ENCODE measurements at places on chromosomes 7 and 10. TPM values are rescaled to one million over a fixed set of nuclear protein-coding genes. Genes with fewer than 3 reads are reported as not detected.

DNA sequence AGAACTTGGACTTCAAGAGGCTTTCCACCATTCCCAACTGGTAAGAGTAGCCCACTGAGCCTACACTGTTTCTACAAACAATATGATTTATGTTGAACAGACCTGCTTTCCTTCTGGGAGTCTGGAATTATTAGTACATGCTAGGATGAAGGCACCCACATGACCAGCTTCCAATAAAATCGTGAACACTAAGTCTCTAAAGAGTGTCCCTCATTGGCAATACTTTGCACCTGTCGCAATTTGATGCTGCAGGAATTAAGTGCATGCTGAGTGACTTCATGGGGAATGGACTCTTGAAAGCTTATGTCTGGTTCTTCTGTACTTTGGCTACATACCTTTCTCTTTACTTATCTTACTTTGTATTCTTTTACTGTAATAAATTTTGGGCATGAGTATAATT lies 305.2 kb upstream of the GHITM start:
- DNase-seq, result no peak

- no peak for DNase-seq
These were observed 33.0 kb downstream of the CYP26A1 start for GRCh38 chr10:93106631-93107072.

GRCh38 chr7:2090526-2091520 lies 141.9 kb downstream of the MAD1L1 start:
- no peak for DNase-seq

DNA sequence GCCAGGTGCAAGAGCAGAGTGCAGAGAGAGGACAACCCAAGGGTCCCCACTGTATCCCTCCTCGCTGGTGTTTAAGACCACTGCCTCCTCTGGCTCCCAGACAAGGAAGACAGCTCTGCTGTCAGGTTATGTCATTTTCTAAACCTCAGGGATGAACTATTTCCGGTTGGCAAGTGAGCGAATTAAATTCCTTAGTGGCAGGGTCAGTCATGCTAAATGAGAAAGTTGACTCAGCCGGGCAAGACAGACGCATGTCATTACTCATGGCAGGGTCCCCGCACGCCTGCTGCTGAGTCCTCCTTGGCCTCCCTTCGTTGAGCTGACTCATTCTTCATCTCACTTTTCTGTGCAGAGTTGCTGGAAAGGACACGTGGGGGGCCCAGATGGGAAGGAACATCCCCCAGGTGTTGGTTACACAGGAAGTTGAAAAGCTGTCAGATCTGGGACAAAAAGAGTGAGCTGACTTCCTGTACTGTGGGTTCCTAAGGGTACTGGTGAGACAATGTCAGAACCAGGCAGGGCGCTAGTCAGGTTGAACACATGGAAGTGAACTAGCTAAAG lies 47.1 kb upstream of the UCN3 start:
- no peak for DNase-seq

GRCh38 chr10:124691421-124692099 lies 52.6 kb downstream of the FAM53B start:
- no peak for DNase-seq

DNA sequence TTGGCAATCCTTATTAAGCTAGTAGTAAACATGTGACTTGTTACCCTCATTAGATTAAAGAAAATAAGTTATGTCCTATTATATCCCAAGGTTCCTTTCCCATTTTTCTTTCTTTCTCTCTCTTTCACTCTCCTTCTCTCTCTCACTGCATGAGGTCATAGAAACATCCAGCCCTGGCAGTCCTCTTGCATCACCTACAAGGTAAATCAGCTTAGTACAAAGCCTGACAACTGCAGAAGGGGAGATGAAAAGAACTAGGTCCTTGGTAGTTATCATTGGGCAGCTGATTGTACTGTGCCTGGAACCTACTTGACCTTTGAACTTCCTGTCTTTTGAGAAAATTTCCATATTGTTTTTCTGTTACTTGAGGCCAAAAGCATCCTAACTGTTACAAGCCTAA lies 307.9 kb upstream of the SP8 start:
- no peak for DNase-seq

GRCh38 chr7:48637382-48637781 lies 287.0 kb upstream of the CDC14C start:
- DNase-seq, result no peak

- no peak for DNase-seq
These were observed 91.4 kb upstream of the PHYHIPL start for GRCh38 chr10:59085054-59085453.

GRCh38 chr10:112768121-112768520 lies 181.9 kb upstream of the TCF7L2 start:
- DNase-seq, result no peak

- DNase-seq, result no peak
These were observed 8.7 kb downstream of the DUSP5 start for GRCh38 chr10:110506448-110506847.

DNA sequence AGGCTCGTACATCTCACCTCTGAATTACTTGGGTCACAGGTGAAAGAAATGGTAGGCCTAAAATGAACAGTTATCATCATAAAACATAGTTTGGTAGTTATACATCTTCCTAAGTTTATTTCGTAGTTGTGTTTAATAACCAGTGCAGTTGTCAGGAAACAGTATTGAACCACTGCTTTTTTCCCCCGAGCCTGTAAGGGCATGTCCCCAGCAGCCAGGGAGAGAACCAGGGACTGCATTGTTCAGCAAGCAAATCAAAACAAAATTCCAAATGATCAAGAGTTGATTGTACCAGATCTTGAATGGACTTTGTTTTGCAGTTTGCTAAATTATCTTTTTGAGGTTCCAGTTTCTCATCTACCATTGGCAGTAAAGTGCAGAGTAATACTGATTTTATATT lies 2.4 kb downstream of the EIF4H start:
- DNase-seq, result no peak

DNA sequence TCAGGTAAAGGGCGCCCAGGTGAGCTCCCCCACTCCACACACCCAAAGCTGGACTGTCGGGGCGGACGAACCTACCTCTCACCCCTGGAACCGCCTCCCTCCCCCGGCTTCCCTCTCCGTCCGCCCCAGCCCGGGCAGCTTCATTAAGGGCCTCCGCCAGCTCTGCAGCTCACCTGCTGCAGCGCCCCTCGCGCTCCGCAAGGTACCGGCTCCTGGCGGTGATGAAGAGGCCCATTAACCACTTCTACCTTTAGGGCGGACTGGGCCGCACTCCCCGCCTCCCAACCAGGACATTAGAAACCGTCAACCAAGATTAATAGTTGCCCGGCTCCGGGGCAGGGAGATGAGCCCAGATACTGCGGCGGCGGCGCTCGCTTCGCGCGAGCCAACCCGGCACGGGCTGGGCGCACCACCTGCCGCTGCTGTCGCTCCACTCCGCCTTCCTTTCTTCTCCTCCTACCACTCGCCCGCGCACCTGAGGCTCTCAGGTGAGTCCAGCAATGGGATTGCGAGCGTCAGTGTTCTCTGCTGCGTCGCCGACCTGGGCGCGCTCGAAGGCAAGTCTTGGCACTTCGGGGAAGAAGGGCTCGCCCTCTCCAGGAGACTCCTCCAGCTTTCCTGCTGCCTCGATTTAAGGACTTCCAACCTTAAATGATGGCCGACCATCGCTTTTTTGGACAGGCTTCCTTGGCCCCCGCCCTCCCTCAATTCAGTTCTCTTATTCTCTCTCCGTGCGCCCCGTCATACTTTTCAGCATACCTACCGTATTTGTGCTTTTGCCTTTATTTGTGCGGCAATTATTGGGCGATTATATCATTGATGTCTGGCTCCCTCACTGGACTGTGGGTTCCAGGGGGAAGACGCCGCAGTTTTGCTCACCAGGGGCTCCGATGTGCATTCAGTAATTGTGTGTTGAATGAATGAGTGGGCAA lies 13.6 kb upstream of the KAZALD1 start:
- no peak for DNase-seq

DNA sequence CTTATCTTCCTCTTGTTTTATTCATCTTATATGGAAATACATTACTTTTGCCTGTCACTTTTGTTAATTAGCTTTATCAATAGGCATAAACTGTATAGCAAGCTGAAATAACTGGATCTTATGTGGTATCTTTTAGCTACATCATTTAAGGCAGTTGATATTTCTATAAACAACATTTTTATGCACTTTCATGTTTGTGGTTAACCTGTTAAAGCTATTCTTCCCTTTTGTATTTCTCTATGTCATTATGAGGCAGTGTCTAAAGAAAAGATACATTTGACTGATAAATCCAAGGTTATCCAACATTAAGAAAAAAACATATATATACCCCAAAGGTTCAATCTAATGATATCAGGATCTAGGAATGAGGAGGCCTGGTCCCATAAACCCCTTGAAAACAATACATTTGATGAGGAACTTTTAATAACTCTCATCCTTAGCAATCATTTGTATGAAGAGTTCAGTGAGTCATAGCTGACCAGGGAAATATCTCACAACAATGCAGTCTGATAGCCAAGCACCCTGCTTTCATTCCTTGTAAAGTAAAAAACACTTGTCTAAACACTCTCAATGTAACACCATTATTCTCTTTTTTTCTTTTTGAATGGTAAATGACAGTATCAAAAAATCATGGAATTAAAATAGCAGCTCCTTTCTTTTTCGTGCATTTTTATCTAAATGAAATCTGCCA lies 300.9 kb downstream of the NEBL start:
- no peak for DNase-seq

GRCh38 chr7:99311702-99312101 lies 14.0 kb upstream of the ARPC1A start:
- DNase-seq, result no peak

DNA sequence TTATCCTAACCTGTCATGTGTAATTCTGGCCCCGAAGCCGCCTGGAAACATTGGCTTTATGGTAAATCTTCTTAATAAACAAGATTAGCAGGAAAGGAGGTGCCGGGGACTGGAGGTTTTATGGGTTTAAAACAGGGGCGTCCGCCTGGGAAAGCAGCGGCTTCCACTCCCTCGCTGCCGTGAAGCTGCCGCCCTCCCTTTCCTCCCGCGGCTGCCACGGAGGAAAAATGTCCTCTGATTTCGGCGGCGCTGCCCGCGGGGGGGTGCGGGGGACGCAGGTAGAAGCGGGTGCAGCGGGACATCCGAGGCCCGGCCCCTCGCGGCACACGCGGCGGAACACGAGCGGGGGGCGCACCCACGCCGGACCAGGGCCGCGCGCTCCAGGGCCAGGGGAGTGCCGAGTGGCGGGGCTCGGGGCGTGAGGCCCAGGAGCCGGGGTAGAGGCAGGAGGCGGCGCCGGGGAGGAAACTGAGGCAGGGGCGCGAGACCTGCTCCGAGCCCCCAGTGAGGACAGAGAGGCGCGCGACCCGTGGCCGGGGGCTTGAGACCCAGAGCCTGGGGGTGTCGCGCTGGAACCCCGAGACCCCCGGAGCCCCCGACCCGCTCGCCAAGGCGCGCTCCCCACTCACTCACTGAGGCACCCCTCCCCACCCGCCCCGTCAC lies 993 bp downstream of the PTPRN2 start:
- DNase-seq, result no peak

DNA sequence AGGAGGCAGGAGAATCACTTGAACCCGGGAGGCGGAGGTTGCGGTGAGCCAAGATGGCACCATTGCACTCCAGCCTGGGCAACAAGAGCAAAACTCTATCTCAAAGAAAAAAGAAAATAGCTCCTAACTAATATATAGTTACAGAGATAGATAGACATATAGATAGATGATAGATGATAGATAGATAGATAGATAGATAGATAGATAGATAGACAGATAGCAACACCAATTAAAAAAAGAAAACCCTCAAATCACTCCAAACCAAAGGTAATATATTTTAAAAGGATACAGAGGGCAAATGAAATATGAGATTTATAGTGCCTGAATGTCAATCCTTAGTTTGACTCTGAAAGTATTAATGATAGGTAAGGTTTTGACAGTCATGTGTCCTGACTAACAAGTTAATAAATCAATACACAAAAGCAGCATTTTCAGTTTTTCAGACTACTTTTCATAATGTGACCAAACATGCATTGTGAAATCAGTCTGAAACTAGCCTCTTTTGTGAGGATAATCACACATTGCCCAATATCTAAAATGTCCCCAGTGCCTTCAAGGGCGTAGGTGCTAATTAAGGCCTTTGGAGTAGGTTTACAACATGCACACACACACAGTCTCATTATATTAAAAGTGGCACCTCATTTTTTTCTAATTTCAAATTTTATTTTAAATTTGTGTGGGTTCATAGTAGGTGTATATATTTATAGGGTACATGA lies 61.2 kb downstream of the BPGM start:
- DNase-seq, result no peak

DNA sequence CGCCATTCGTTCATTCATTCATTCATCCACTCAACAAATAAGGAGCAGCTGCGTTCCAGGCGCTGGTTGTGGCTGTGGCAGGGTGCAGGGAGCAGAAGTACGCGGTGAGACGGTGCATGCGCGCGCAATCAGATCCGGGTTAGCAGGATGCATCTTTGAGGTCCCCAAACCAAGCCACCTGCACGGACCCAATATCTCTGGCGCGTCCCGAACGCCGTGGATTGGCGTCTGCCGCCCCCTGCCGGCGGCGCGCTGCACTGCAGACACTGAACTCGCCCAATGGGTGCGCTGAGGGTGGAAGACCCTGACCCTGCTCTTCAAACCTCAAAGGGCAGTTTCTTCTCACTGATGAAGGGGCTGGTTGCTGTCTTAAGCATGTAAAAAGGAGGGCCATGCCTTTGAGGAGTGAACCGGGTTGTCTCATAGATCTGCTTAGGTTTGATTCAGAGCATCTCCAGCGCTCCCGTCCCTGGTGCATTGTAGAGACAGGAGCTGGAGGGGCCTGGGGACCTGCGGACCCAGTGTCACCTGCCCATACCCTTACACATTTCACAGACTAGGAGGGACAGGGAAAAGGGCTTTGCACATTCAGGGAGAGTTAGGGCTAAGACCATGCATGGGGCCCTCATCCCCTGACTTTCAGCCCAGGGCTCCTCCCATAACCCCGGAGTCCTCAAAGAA lies 102.5 kb downstream of the RAMP3 start:
- peak; percentile 22 for DNase-seq

GRCh38 chr10:98224509-98224908 lies 43.5 kb downstream of the LOXL4 start:
- DNase-seq, result no peak

Gene RNF32
- total RNA-seq, result 7.3 TPM

Gene ZNF511
- 52.8 TPM for total RNA-seq

Gene NACAD
- total RNA-seq, result 10.3 TPM

Gene EPHA1
- total RNA-seq, result 15.7 TPM

Gene SP4
- total RNA-seq, result 14.1 TPM

Gene OR6B1
- total RNA-seq, result not detected

Gene SVOPL
- 0.36 TPM for total RNA-seq

Gene CNOT4
- total RNA-seq, result 44.7 TPM

Gene PTPRZ1
- 1.4 TPM for total RNA-seq

Gene OR2A12
- not detected for total RNA-seq

Gene CFAP70
- total RNA-seq, result 7.2 TPM

Gene NFE2L3
- total RNA-seq, result 2.0 TPM

Gene EIF5AL1
- 1.5 TPM for total RNA-seq

Gene LLCFC1
- total RNA-seq, result not detected

Gene FAM25A
- not detected for total RNA-seq

Gene LRGUK
- 4.9 TPM for total RNA-seq

Measured in prostate gland (tissue), 2 donors.